ENCODE measurements at places on chromosomes 3 and 15. TPM values are rescaled to one million over a fixed set of nuclear protein-coding genes. Genes with fewer than 3 reads are reported as not detected.
A peak's percentile ranks its signal among the peaks of the same experiment; 100 is the strongest.

The CPN2 gene
- not detected for total RNA-seq

DNA sequence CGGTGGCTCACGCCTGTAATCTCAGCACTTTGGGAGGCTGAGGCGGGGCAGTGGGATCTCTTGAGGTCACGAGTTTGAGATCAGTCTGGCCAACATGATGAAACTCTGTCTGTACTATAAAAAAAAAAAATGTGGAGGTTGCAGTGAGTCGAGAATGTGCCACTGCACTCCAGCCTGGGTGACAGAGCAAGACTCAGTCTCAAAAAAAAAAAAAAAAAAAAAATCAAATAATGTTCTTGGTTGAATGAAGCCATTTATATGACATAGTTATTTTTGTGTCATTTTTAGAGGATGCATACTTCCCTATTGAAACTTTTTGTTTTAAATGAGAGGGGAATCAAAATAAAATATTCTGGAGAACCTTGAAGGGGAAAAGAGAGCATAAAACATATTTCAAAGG, 3.1 kb downstream of the HMCES start:
- peak overlapping the region; percentile 7 for H3K4me3 ChIP-seq
- H3K4me1 ChIP-seq = peaks cover 58% of the 10 kb centered on the region
- peak; percentile 25 for DNase-seq
- H3K36me3 ChIP-seq = peaks cover 46% of the 10 kb centered on the region

- peaks cover 65% of the 10 kb centered on the region for H3K4me1 ChIP-seq
- DNase-seq = no peak
- H3K36me3 ChIP-seq = peaks cover 17% of the 10 kb centered on the region
- no peak overlapping the region for H3K4me3 ChIP-seq
Observed at GRCh38 chr3:59998058-59998457, 948.2 kb upstream of the CFAP20DC start.

DNA sequence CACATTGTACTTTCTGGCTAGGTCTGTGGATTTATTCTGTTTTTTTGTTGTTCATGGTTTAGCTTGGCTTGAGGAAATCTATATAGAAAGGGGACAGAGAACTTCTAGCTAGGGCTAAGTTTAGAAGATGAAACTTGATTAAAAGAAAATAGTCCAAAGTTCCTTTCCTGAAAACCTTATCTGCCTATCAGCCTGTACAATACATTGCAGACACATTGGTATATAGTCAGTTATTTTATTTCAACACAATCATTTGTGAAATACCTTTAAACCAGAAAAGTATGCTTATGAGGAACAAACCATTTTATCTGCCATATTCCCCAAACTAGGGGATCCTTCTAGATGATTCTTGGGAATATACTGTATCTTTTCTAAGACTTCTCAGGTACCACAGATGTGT, 147.3 kb upstream of the CGNL1 start:
- H3K27ac ChIP-seq = no peak overlapping the region
- no peak for DNase-seq
- no peaks in the 10 kb centered on the region for H3K27me3 ChIP-seq

DNA sequence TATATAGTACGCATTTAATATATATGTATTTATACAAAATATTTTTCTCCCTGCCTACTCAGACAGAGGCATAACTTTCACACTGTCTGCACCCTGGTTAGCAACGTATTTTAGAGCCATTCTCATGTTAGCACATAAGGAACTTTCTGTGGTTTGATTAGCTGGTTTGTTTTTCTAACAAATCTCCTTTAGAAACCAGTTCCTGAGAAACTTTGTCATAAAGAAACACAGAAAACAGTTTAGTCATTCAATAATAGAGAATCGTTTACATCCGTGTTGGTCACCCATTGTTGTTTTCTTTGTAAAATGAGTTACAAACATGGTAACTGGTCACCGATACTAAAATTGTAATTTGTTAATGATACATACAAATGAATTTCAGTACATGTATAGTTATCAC, 5.9 kb upstream of the NGRN start:
- H3K27me3 ChIP-seq = no peaks in the 10 kb centered on the region
- peaks cover 8% of the 10 kb centered on the region for H3K4me1 ChIP-seq
- H3K4me3 ChIP-seq = no peak overlapping the region
- no peak overlapping the region for H3K27ac ChIP-seq
- DNase-seq = no peak

DNA sequence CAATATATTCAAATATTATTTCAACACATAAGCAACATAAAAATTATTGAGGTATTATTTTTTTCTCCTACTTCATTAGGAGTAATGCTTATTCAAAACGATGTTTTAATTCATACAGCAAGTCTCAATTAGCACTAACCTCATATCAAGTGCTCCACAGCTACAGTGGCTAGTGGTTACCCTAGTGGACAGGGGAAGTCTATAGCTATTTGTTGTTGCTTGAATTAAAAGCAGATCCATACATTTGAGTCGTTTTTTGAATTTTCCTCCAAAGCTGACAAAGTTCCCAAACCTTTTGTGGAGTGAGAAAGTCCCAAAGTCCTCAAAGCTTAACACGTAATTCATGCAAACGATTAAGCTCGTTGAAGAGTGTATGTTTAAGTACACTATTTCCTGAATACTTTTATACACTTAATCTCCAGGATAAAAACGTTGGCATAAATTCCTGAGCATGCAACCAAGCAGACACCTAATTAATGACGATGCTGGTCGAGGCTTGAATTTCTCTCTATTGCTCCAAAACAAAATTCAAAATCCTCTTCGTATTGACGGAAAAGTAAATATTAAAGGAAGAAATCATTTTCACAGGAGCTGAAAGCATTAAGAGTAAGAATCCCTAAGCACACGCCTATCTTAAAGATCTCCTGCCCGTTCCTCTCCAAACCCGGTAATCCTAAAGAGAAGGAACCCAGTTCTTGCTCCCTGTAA, 985 bp downstream of the VPS13C start:
- peak overlapping the region; percentile 81 for H3K4me3 ChIP-seq
- H3K27ac ChIP-seq = peak overlapping the region; percentile 84
- peaks cover 8% of the 10 kb centered on the region for H3K36me3 ChIP-seq

- H3K36me3 ChIP-seq = no peaks in the 10 kb centered on the region
- H3K27ac ChIP-seq = no peak overlapping the region
- H3K27me3 ChIP-seq = peaks cover 4% of the 10 kb centered on the region
- H3K4me1 ChIP-seq = no peaks in the 10 kb centered on the region
- no peak overlapping the region for H3K4me3 ChIP-seq
Observed at GRCh38 chr15:39195961-39196486, 384.9 kb upstream of the THBS1 start.

DNA sequence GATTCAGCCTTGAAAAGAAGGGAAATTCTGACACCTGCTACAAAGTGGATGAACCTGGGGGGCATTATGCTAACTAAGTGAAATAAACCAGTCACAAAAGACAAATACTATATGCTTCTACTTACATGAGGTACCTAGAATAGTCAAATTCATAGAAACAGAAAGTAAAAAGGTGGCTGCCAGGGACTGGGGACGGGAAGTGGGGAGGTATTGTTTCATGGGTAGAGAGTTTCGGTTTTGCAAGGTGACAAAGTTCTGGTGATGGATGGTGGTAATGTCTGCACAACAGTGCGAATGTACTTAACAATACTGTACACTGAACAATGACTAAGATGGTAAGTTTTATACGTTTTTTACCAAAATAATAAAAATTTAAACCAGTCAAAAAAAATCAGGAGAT, 4.8 kb downstream of the IDH2 start:
- H3K4me1 ChIP-seq = peaks cover 77% of the 10 kb centered on the region
- H3K27ac ChIP-seq = peak overlapping the region; percentile 96
- H3K27me3 ChIP-seq = no peaks in the 10 kb centered on the region
- H3K4me3 ChIP-seq = peak overlapping the region; percentile 91

GRCh38 chr3:87227835-87228144, 681 bp downstream of the CHMP2B start:
- no peak for DNase-seq
- peak overlapping the region; percentile 95 for H3K27ac ChIP-seq
- peaks cover 1% of the 10 kb centered on the region for H3K36me3 ChIP-seq
- peaks cover 5% of the 10 kb centered on the region for H3K27me3 ChIP-seq
- H3K4me1 ChIP-seq = peaks cover 40% of the 10 kb centered on the region

GRCh38 chr15:63155486-63155885, 1.8 kb downstream of the RPS27L start:
- no peaks in the 10 kb centered on the region for H3K27me3 ChIP-seq
- H3K4me1 ChIP-seq = peaks cover 21% of the 10 kb centered on the region
- DNase-seq = no peak
- H3K36me3 ChIP-seq = peaks cover 32% of the 10 kb centered on the region
- peak overlapping the region; percentile 98 for H3K4me3 ChIP-seq

Data from activated CD8-positive, alpha-beta T cell treated with anti-CD3 and anti-CD28 coated beads for 36 hours (primary cell).